ENCODE measurements at places on chromosomes 16 and 17.
A peak's percentile ranks its signal among the peaks of the same experiment; 100 is the strongest.

DNA sequence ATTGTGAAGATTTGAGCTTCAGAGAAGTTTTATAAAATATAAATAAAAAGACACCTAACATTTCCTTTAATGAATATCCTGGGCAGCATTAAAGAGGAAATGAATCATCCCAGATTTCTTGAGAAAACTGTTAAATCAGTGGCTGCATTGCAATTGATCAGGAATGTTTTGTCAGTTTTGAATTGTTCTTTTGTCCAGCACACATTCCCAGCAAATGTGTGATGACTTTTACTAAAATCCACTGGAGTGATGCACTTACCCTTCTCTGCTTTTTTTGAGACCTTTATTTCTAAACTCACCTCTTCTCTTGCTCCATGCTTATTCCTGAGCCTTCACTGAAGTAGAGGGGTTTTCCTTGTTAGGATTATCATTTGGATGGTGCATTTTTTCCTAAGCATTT is 1307.2 kb downstream of the CDH8 start:
- no peak for DNase-seq

GRCh38 chr16:74309789-74310781 is 13.5 kb downstream of the PSMD7 start:
- peak; percentile 54 for DNase-seq

DNA sequence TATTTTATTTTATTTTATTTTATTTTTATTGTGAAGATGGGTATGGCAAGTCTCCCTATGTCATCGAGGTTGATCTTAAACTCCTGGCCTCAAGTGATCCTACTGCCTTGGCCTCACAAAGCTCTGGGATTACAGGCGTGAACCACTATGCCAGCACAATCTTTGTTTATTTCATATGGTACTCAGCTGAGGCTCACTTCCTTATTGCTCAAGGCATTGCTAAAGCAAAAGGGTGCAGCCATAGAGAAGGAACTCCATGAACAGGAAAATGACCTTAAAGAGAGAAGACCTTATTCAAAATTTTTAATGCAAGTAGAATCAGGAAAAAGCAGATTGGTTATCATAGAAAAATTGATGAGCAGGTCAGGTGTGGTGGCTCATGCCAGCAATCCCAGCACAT is 110.6 kb upstream of the RBBP6 start:
- DNase-seq: no peak

- no peak for DNase-seq
Observed at GRCh38 chr16:73365016-73365551, 317.2 kb upstream of the ZFHX3 start.

DNA sequence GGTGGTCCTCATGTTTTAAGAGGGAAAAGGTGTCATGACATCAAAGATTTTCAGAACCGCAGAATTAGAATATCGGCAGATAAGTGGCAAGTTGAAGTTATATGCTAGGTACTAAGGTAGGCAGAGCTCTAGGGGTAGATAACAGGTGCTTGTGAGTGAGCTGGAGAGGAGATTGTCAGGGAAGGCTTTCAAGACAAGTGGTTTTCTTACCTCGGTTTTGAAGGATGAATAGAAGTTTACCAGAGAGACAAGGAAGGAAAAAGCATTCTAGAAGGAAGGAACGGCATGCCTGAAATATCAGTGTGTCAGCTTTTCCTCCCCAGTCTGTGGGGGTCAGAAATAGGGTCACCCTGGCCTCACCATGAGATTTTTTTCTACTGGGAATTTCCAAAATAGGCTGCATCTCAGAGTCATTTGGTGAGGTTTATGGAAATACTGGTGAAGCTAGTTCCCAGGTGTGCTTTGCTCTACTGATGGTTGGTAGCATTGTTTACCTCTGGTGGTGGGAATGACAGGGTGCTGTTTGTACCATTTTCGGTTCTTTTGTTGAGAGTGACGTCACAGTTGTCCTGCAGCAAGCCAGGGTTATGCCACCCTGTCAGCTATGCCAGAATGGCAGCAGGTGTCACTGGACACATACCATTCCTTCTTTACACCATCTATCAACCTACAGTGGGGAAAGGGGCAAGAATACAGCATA is 112.5 kb downstream of the MSI2 start:
- DNase-seq: peak; percentile 70

DNA sequence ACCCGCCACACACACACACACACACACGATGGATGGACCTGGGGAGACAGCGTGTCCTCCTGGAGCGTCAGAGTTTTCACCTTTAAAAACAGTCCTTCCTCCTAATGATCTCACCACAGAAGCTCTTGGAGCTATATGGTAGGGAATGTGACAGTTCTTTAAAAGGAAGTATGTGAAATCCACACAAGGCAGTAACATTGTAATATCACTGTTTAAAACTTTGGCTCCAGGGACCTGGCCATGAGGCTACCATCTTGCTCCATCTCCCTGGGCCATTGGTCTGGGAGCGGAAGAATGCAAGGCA is 302.4 kb downstream of the SOX9 start:
- DNase-seq: no peak

GRCh38 chr17:29574732-29575510 is 6.4 kb downstream of the TP53I13 start:
- DNase-seq: no peak

GRCh38 chr16:24328835-24329452 is 72.8 kb downstream of the CACNG3 start:
- no peak for DNase-seq

DNA sequence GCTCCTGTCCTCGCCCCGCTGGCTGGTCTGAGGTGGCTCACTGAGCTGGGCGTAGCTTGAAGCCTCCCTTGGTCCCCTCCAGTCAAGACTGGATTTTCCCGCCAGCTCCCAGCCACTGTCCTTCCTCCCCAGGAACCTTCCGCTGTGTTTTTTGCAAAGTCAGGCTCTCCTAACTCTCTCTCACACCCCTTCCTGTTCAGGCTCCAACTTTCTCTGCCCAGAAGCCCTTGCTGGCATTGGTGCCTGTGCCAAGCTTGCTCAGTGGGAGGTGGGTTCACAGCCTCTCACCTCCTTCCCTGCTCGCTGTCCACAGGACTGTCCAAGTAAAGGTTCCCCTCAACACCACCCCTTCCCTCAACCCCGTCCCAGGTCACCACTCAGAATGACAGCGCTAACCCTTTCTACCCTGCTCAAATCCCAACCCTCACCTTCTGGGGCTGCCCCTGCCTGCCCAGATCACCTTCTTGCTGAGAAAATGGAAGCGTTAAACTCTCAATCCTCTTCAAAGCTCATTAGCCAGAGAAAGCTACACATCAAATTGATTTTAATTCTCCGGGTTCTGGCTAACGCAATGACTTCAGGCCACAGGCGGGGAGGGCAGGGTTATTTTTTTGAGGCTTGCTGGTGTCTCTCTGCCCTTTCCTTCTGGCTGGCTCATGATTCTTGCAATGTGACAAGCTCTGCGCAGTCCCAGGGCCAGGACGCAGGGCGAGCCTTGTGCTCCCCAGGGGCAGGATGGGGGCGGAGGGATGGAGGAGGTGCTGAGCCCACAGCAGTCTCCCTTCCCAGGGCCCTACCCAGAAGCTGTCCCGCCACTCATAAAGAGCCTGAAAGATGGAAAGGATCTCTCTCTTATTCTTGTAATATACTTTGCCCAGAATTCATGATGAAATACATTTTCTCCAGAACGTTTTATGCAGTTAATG is 357.2 kb upstream of the TNRC6C start:
- no peak for DNase-seq

DNA sequence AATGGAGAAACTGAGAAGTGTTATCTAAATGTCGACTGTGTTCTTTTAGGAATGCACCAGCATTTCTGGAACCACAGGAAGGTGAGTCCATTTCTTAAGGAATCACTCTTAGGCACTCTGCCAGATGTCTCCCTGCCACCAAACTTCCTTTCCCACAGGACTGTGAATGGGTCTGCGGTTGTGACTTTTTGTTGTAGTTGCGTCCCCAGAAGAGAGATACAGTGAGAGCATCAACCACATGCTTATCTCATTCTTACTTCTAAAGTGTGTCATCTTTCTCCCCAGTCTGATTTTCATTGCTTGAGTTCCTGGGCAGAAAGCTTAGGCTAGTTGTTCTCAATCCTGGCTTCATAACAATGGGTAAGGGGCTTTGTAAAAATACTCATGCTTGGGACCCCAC is 13.4 kb downstream of the ITPRIPL2 start:
- peak; percentile 80 for DNase-seq

DNA sequence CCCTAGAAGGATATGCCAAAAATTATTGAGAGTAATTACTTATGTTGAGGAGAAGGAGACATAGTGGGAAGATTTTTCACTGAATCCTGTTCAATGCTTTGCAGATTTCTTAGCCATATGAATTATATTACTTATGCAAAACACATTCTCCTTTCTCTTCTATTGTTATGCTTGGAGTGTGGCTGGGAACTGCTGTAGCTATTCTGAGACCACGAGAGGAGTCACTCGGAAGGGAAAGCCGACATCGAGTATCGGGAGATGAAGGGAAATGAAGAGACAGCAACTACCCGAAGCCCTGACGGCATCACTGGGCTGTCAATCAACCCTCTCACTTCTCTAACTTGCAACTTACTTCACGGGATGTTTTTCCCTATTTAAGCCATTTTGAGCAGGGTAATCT is 39.6 kb downstream of the STX8 start:
- no peak for DNase-seq

- no peak for DNase-seq
Observed at GRCh38 chr17:63136369-63137012, 170.5 kb downstream of the TANC2 start.

GRCh38 chr17:28086519-28086918 is 44.0 kb downstream of the NLK start:
- DNase-seq: no peak

DNA sequence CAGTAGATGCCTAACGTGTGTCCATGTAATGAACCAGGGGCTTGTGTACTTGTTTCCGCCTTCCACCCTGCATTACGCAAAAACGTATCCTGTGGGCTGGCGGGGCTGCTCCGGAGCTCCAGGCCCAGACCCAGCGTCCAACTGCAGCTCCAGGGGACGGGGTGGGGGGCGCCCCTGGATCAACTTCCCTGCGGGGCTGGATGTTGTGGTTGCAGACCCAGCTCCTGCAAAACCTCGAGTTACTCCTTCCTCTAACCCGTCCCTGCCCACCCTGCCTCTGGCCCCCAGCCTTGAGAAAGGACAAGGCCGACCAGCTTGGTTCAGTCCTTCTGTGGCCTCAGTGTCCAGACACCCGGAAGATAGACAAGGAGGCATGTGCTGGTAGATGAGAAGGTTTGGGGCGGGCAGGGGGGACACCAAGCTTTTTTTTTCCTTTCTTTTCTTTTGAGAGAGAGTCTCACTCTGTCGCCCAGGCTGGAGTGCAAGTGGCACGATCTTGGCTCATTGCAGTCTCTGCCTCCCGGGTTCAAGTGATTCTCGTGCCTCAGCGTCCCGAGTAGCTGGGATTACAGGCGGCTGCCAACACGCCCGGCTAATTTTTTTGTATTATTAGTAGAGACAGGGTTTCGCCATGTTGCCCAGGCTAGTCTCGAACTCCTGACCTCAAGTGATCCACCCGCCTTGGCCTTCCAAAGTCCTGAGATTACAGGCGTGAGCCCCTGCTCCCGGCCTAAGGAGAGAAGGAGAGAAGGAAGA is 731 bp upstream of the EXOC7 start:
- no peak for DNase-seq

- DNase-seq: no peak
Observed at GRCh38 chr16:50390914-50391716, 22.3 kb upstream of the BRD7 start.

Data from GM12865 (cell line).